ENCODE measurements at places on chromosomes 2 and 18.

DNA sequence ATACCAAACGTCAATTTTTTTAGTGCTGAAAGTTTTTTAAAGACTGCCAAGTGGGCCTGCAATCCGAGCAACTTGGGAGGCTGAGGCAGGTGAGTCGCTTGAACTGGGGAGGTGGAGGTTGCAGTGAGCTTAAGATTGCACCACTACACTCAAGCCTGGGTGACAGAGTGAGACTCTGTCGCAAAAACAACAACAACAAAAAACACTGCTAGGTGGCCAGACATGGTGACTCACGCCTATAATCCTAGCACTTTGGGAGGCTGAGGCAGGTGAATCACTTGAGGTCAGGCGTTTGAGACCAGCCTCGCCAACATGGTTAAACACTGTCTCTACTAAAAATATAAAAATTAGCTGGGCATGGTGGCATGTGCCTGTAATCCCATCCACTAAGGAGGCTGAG is 202.8 kb upstream of the COPS8 start:
- DNase-seq, result no peak

DNA sequence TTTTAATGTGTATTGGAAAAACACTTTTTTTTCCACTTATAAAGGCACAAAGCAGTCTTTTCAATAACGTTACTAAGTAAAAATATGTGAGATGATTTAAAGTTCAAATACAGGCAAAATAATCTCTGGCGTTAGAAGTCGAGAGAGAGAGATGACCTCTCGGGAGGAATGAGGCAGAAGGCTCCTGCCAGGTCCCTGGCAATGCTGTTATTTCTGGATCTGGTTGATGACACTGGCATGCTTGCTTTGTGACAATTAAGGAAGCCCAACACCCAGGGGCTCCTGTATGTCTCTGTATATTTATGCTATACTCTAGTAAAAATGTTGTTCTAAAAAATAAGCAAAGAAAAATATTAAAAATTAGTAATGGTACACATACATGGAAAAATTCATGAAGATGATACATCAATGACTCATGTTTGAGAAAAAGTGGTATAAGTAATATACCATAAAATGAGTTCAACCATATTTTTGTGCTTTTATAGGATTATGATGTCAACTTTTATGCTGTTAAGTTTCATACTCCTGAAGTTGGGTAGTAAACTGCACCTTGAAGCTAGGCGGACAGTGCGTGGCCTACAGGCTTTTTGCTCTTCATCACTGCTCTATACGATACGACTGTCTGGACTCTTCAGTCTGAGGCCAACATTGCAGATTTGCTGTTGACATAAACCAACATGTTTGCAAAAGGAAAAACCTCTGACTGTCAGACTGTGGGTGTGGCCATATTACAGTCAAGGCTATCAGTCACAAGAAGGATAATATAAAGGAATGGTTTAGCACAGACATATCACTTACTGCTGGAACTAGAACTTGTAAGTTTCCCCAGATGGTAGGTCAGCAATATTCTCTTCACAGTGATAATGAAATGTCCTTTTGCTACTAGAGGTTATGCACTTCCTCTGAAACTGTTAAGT is 19.8 kb downstream of the VPS4B start:
- DNase-seq, result no peak

GRCh38 chr2:30504731-30505130 is 57.7 kb downstream of the LCLAT1 start:
- DNase-seq, result no peak

GRCh38 chr2:239390546-239391285 is 10.1 kb downstream of the HDAC4 start:
- DNase-seq, result no peak

GRCh38 chr2:137237055-137237454 is 471.7 kb downstream of the THSD7B start:
- no peak for DNase-seq

DNA sequence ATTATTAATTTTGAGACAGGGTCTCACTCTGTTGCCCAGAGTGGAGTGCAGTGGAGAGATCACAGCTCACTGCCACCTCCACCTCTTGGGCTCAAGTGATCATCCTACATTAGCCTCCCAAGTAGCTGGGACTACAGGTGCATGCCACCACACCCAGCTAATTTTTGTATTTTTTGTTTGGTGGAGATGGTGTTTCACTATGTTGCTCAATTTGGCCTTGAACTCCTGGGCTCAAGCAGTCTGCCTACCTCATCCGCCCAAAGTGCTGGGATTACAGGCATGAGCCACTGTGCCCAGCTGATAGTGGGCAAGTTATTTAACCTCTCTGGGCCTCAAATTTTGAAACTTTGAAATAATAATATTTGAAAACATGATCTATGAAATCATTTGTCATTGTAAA is 26.5 kb downstream of the DCAF17 start:
- DNase-seq, result no peak

GRCh38 chr2:35731674-35732073 is 623.9 kb upstream of the CRIM1 start:
- no peak for DNase-seq

- no peak for DNase-seq
Observed at GRCh38 chr18:23036660-23037201, 98.6 kb upstream of the CABLES1 start.

GRCh38 chr18:76564655-76565237 is 69.7 kb upstream of the ZNF516 start:
- no peak for DNase-seq

DNA sequence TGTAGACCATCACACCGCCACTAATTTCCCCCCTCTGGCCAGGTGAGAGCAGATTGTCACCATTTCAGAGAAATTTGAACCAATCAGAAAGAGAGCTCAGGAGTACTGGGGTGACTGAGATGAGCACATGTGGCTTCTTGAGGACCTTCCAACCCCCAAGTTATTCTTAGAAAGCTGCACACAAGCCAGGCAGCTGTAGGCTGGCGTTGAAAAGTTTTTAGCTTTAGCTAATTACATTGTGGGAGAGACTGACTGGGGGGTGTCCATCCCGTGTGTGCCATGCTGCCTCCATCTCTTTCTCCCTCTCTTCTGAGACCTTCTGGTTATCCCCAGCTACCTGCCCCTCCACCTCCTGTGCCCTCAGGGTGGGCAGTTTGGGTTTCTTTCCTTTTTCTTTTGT is 154.0 kb downstream of the AGAP1 start:
- DNase-seq, result no peak

- peak; percentile 60 for DNase-seq
Observed at GRCh38 chr2:241354668-241355658, 1.1 kb upstream of the FARP2 start.

DNA sequence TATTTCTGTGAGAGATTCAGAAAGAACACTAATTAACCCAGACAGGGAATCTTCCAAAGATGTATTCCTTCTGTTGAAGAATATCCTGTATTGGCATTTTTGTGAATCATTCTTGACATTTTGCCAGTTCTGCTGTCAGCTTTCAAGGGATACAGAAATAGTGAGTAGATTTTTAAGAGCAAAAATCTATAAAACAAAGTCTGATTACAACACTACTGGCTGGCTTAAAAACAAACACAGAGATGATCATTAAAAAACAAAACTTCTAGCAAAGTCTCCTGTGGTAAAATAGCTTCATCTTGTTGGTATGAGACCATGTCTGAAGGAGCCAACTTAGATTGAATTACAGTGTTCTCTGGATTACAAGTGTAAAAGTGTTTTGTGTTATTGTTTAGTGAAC is 866.3 kb upstream of the KLHL29 start:
- DNase-seq, result no peak

GRCh38 chr2:226338825-226339224 is 460.8 kb downstream of the IRS1 start:
- no peak for DNase-seq

DNA sequence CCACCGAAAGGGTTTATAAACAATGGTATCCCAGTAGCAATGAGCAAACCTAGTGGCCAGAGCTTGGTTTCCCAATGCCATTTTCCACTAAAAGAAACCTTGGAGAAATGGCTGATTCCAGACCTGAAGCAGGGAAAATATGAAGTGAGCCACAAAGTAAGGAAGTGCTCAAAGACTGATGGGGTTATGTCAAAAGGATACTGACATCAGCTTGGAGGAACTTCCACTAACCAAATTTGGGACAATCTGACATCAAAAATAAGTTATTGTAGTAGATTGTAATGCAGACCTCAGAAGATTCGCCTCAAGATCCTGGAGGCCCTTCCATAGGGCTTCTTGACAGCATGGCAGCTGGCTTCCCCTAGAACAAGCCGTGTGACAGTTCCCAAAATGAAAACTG is 79.4 kb upstream of the SP3 start:
- no peak for DNase-seq

GRCh38 chr2:67516362-67516761 is 119.2 kb downstream of the ETAA1 start:
- no peak for DNase-seq

DNA sequence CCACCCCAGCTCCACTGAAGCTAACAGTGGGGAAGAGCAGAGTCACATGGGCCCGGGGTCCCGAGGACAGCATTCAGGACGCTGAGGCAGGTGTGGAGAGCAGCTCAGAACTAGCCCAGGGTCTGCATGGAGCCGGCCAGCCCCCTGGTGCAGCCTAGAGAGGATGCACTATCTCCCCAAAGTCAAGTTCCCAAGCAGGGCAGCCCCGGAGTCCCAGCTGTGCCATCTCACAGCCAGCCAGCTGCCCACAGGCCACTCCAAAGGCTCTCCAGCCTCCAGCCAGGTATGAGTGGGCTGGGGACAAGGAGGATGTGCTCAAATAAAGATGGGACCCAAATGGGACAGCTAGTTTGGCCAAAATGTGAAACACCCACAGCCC is 41.0 kb downstream of the BIN1 start:
- no peak for DNase-seq

- no peak for DNase-seq
Observed at GRCh38 chr2:237075749-237076599, 9.7 kb upstream of the COPS8 start.

GRCh38 chr18:7334973-7335568 is 104.2 kb downstream of the LRRC30 start:
- DNase-seq, result no peak

- no peak for DNase-seq
Observed at GRCh38 chr2:2950403-2950952, 427.1 kb downstream of the EIPR1 start.

GRCh38 chr2:17271416-17271815 is 246.8 kb downstream of the RAD51AP2 start:
- no peak for DNase-seq

DNA sequence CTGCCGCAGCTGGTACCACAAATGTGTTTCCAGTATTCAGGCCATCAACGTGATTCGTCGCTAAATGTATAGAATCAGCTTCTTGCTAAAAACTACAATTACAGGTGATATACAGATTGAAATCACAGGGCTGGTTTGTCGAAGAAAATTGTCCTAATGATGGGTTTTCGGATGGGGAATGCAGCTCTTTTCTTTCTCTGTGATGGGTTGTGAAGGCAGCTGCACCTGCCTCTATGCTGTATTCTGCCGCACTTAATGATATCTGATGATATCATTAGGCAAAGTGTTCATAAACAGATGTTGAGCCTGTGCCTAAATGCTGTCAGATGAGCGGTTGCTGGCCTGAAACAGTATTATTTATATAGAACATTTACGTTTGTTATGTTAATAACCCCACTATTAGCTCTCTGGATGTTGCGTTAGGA is 218.1 kb downstream of the ARHGAP15 start:
- DNase-seq, result no peak

- DNase-seq, result no peak
Observed at GRCh38 chr2:206160125-206160806, 571 bp downstream of the EEF1B2 start.

GRCh38 chr2:19796035-19796695 is 105.6 kb downstream of the TTC32 start:
- DNase-seq, result no peak

- no peak for DNase-seq
Observed at GRCh38 chr18:51009072-51009471, 20.9 kb upstream of the SMAD4 start.

DNA sequence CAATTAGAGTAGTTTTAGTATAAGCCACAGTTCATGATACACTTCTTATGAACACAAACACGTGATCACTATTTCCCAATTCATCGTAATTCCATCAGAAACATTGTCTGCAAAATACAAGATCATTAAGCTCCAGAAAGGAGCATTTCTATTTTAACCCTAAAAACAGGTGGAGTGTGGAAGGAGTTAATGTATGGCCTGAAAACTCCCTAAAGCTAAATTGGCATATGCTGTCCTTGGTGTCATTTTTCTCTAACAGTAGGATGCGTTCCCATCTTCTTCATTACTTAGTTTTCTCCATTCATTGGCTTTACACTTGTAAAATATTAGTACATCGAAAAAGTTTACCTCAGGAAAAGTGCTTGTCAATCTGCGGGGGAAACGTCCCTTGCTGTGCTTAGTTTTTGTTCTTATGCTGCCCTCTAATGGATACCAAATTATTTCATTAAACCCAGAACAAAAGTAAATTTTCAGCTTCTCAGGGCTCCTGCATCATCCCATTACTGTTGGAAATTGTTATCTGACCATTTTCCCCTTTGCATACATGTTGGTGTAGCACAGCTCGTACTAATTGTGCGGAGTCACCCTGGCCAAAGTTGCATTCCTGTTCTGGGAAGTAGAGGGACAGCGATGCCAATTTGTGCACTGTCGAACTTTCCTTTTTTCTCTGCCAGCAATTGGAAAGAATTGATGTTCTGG is 153.4 kb downstream of the GPD2 start:
- no peak for DNase-seq

- no peak for DNase-seq
Observed at GRCh38 chr2:186925514-186925913, 76.5 kb upstream of the ZSWIM2 start.

DNA sequence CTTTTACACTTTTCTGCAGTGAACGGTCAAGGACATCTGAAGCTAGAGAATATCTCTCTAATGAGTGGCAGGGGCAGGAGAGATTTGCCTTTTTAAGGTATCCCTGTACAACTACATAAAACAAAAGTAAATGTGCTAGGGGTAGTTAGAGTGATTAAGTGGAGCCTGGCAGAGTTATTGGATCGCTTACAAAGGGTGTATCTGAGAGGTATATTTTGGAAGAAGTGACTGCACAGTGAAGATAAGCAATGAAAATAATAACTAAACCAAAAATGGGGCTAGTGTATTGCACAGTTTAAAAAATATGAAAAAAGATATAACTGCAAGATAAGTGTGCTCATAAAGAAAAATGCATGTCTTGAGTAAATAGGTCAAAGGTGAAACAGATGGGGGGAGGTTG is 193.5 kb upstream of the EPC2 start:
- DNase-seq, result no peak

- no peak for DNase-seq
Observed at GRCh38 chr2:180443888-180444287, 436.8 kb upstream of the CWC22 start.

- no peak for DNase-seq
Observed at GRCh38 chr18:68564351-68564750, 150.6 kb downstream of the TMX3 start.

- peak; percentile 49 for DNase-seq
Observed at GRCh38 chr18:80147418-80148325, 38.6 kb downstream of the ADNP2 start.

DNA sequence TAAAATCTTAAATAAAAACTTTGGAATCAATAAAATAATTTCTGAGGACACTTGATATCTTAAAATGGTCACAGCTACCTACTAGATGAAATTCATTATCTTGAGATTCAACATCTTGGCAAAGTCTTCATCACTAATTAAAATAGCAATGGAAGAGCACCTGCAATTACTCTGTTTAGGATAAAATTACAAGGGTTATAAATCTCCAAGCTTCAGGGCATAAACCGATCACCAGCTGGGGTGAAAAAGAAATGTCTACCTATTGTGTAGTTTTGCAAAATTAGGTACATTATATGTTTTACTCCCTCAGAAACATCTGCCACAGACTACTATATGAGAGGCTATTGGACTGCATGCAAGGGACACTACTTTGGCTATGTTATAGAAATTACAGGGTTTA is 327.1 kb downstream of the CCDC178 start:
- DNase-seq, result no peak

Data from stimulated activated CD4-positive, alpha-beta T cell treated with anti-CD3 and anti-CD28 coated beads, Interleukin-1b, Interleukin-23, amount 100 ng/mL, for 4 hours (primary cell).